Breast epithelium (tissue), 4 donors: ENCODE measurements at places on chromosomes 12 and 14. TPM values are rescaled to one million over a fixed set of nuclear protein-coding genes. Genes with fewer than 3 reads are reported as not detected.

DNA sequence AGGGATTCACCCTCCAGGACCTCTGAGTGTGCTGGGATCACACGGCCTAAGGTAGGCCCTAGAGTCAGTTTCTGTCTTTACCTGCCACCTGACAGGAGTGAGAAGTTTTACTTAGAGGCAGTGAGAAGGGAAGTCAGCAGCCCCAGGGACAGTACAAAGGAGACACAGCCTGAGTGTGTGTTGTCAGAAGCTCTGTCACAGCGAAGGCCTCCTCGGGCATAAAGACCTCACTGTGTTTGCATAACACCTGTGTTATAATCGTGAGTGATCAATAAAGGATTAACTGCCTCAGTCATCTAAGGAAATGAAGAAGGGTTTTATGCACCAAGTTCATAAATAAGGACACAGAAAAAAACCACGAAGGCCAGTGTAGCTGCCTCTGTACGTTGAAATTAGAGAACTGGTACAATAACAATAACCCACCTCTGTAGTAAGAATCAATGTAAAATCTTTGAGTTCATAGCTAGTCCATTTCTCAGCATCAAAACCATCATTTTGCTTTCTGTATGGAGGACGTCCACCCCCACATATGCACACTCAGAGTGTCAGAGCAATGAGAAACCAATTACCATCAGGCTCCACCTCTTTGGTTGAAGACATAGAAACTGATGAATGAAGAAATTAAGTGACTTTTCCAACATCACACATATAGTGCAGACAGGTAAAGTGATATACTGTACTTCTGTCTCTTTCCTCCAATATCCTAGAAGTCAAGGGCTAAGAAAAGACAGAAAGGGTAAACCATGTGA, 159.3 kb downstream of the DAD1 start:
- DNase-seq: no peak
- no peaks in the 10 kb centered on the region for H3K36me3 ChIP-seq
- no peaks in the 10 kb centered on the region for H3K27me3 ChIP-seq
- no peak overlapping the region for H3K27ac ChIP-seq
- peaks cover 8% of the 10 kb centered on the region for H3K4me1 ChIP-seq

Gene FAM161B
- total RNA-seq: 12.3 TPM

- H3K4me3 ChIP-seq: no peak overlapping the region
- H3K36me3 ChIP-seq: no peaks in the 10 kb centered on the region
- no peak for DNase-seq
Measured at GRCh38 chr14:89078021-89078795, 253.8 kb downstream of the TTC8 start.

DNA sequence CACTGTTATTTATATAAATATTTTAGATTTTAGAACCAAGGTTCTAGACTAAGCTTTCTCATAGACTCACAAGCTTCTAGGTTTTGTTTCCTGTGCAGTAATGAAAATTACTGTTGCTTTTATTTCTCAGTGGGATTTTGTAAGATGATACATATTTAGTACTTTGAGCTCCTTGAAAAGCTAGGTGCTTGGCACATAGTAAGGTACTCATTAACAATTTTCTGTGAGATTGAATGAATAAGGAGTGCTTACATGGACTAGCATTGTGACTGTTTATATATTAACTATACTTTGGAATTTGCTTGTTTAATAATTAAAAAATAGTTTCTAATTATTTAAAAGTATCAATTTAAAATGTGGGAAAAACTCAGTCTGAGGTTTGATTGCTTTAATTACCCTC, 85.7 kb downstream of the MIA2 start:
- no peaks in the 10 kb centered on the region for H3K4me1 ChIP-seq
- no peak overlapping the region for H3K4me3 ChIP-seq
- no peak overlapping the region for H3K27ac ChIP-seq
- H3K27me3 ChIP-seq: no peaks in the 10 kb centered on the region
- DNase-seq: no peak

GRCh38 chr12:91316161-91316906, 133.7 kb upstream of the DCN start:
- H3K27me3 ChIP-seq: no peaks in the 10 kb centered on the region
- no peaks in the 10 kb centered on the region for H3K36me3 ChIP-seq
- no peaks in the 10 kb centered on the region for H3K4me1 ChIP-seq
- no peak overlapping the region for H3K4me3 ChIP-seq
- DNase-seq: no peak

GRCh38 chr12:54006559-54007220, 2.1 kb upstream of the HOXC8 start:
- peak overlapping the region; percentile 71 for H3K4me3 ChIP-seq
- no peaks in the 10 kb centered on the region for H3K27me3 ChIP-seq
- no peaks in the 10 kb centered on the region for H3K36me3 ChIP-seq
- no peaks in the 10 kb centered on the region for H3K4me1 ChIP-seq
- no peak for DNase-seq
- H3K27ac ChIP-seq: no peak overlapping the region

DNA sequence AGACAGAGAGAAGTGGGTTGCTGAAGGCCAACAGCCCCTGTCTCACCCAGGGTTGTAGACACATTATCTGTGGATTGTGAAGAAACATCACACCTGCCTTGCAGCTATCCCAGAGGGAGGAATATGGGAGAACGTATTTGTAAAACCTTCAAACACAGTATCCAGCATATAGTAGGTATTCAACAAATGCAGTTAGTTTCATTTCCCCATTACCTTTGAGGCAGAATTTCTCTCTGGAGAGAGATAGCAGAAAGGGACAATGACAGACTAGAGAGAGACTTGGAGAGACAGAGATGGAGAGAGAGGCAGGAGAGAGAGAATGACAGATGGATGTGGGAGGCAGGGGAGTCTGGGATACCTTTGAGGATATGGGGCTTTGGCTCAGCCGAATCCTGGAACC, 62.0 kb downstream of the WSCD2 start:
- H3K27me3 ChIP-seq: no peaks in the 10 kb centered on the region
- no peak overlapping the region for H3K27ac ChIP-seq
- H3K4me1 ChIP-seq: no peaks in the 10 kb centered on the region
- no peaks in the 10 kb centered on the region for H3K36me3 ChIP-seq
- no peak for DNase-seq

Gene KERA
- not detected for total RNA-seq

Gene IAPP
- not detected for total RNA-seq

Gene TSPAN9
- total RNA-seq: 36.9 TPM

Gene TPPP2
- 0.15 TPM for total RNA-seq

- DNase-seq: no peak
- H3K27ac ChIP-seq: no peak overlapping the region
- H3K27me3 ChIP-seq: no peaks in the 10 kb centered on the region
- H3K4me3 ChIP-seq: no peak overlapping the region
- H3K4me1 ChIP-seq: no peaks in the 10 kb centered on the region
Measured at GRCh38 chr12:42217656-42218055, 20.4 kb downstream of the YAF2 start.

- H3K36me3 ChIP-seq: no peaks in the 10 kb centered on the region
- H3K4me3 ChIP-seq: no peak overlapping the region
- no peak overlapping the region for H3K27ac ChIP-seq
- no peaks in the 10 kb centered on the region for H3K27me3 ChIP-seq
Measured at GRCh38 chr12:112590281-112590680, 171.5 kb downstream of the PTPN11 start.

GRCh38 chr14:73324533-73324932, 87.2 kb downstream of the PAPLN start:
- DNase-seq: no peak
- no peaks in the 10 kb centered on the region for H3K27me3 ChIP-seq
- no peaks in the 10 kb centered on the region for H3K4me1 ChIP-seq

- no peak overlapping the region for H3K4me3 ChIP-seq
- DNase-seq: no peak
- H3K27ac ChIP-seq: no peak overlapping the region
- H3K4me1 ChIP-seq: no peaks in the 10 kb centered on the region
Measured at GRCh38 chr14:50786751-50787464, 44.1 kb downstream of the NIN start.

- H3K36me3 ChIP-seq: peaks cover 3% of the 10 kb centered on the region
- H3K4me1 ChIP-seq: no peaks in the 10 kb centered on the region
- H3K4me3 ChIP-seq: no peak overlapping the region
- DNase-seq: no peak
- H3K27ac ChIP-seq: no peak overlapping the region
Measured at GRCh38 chr12:830111-830867, 77.9 kb downstream of the WNK1 start.

- H3K4me3 ChIP-seq: no peak overlapping the region
- no peaks in the 10 kb centered on the region for H3K36me3 ChIP-seq
- H3K27ac ChIP-seq: no peak overlapping the region
- H3K27me3 ChIP-seq: no peaks in the 10 kb centered on the region
Measured at GRCh38 chr14:71583705-71584104, 348.5 kb upstream of the RGS6 start.

Gene AGAP2
- total RNA-seq: 1.2 TPM

GRCh38 chr12:6047249-6048237, 76.9 kb downstream of the VWF start:
- H3K4me3 ChIP-seq: no peak overlapping the region
- no peaks in the 10 kb centered on the region for H3K4me1 ChIP-seq
- no peaks in the 10 kb centered on the region for H3K36me3 ChIP-seq
- H3K27me3 ChIP-seq: no peaks in the 10 kb centered on the region

- no peak for DNase-seq
- H3K27ac ChIP-seq: no peak overlapping the region
- H3K36me3 ChIP-seq: no peaks in the 10 kb centered on the region
- no peaks in the 10 kb centered on the region for H3K4me1 ChIP-seq
- no peak overlapping the region for H3K4me3 ChIP-seq
Measured at GRCh38 chr12:12212769-12213168, 54.1 kb downstream of the LRP6 start.

DNA sequence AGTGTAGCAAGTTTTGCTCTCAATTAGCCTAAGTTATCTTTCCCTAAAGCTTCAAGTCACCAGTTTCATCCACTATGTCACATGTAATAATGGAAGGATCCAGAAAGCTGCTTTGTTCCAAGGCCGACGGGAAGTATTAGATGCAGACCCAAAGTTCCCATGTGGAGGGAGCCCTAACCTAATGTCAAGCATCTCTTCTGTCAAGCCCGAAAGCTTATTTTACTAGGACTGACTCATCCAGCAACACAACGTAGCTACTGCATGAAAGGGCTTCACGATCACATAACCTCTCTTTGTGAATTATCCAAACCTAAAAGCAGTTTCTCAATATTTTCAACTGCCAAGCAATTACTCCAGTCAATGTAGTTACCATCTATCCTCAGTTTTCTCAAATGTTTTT, 133.4 kb downstream of the SLC6A15 start:
- no peak for DNase-seq
- no peak overlapping the region for H3K27ac ChIP-seq
- no peaks in the 10 kb centered on the region for H3K36me3 ChIP-seq

Gene FAM234B
- total RNA-seq: 16.4 TPM

GRCh38 chr14:45181329-45181728, 45.6 kb downstream of the FANCM start:
- no peak overlapping the region for H3K27ac ChIP-seq
- H3K27me3 ChIP-seq: no peaks in the 10 kb centered on the region
- H3K4me3 ChIP-seq: no peak overlapping the region
- no peaks in the 10 kb centered on the region for H3K36me3 ChIP-seq

Gene CLEC1B
- total RNA-seq: not detected

DNA sequence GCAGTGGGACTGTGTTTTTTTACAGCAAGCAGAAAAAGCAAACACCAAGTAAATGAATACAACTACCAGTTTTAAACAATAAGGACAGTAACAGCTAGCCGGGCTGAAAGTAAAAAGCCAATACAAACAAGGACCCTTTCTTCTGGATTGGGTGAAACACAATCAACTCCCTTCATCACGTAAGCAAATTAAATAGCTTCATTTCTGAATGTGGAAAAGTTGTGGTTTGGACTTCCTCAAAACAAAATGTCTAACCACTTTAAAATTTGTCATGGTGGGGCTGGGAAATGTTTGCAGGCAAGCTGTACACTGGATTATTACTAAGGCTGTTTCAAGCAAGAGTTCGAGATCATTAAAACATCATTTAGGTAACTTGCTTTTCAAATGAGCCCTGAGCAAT, 47.4 kb downstream of the TCHP start:
- no peaks in the 10 kb centered on the region for H3K27me3 ChIP-seq
- no peak for DNase-seq
- H3K36me3 ChIP-seq: no peaks in the 10 kb centered on the region
- H3K4me3 ChIP-seq: no peak overlapping the region
- peak overlapping the region; percentile 45 for H3K27ac ChIP-seq

GRCh38 chr12:53586745-53587144, 39.4 kb downstream of the ATF7 start:
- no peak overlapping the region for H3K4me3 ChIP-seq
- no peaks in the 10 kb centered on the region for H3K27me3 ChIP-seq
- DNase-seq: no peak
- no peaks in the 10 kb centered on the region for H3K4me1 ChIP-seq

Gene MIPOL1
- 48.8 TPM for total RNA-seq

- H3K36me3 ChIP-seq: no peaks in the 10 kb centered on the region
- H3K27me3 ChIP-seq: no peaks in the 10 kb centered on the region
- H3K27ac ChIP-seq: peak overlapping the region; percentile 73
- H3K4me1 ChIP-seq: no peaks in the 10 kb centered on the region
- H3K4me3 ChIP-seq: peak overlapping the region; percentile 34
Measured at GRCh38 chr12:89461649-89462612, 62.7 kb downstream of the GALNT4 start.

GRCh38 chr12:123114304-123115083, 36.4 kb downstream of the PITPNM2 start:
- no peak overlapping the region for H3K4me3 ChIP-seq
- H3K36me3 ChIP-seq: no peaks in the 10 kb centered on the region
- peak overlapping the region; percentile 10 for H3K27ac ChIP-seq
- no peaks in the 10 kb centered on the region for H3K27me3 ChIP-seq
- no peaks in the 10 kb centered on the region for H3K4me1 ChIP-seq

DNA sequence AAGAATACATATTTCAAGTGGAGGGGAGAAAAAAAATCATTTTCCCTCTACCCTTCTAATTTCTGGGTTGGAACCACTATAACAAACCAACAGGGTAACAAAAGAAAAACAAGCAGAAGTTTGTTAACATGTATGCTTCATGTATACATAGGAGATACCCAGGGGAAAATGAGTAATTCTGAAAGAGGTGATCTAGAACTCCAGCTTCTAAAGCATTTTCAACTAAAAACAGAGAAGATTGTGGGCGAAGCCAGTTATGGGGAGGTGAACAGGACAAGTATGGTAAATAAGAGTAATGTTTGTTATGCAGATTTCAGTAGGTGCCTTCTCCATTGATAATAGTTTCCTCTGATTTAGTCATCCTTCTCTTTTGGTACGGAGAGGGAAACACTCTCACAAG, 16.7 kb downstream of the FNTB start:
- no peaks in the 10 kb centered on the region for H3K4me1 ChIP-seq
- no peak for DNase-seq
- H3K27me3 ChIP-seq: no peaks in the 10 kb centered on the region
- no peak overlapping the region for H3K4me3 ChIP-seq
- H3K36me3 ChIP-seq: no peaks in the 10 kb centered on the region

DNA sequence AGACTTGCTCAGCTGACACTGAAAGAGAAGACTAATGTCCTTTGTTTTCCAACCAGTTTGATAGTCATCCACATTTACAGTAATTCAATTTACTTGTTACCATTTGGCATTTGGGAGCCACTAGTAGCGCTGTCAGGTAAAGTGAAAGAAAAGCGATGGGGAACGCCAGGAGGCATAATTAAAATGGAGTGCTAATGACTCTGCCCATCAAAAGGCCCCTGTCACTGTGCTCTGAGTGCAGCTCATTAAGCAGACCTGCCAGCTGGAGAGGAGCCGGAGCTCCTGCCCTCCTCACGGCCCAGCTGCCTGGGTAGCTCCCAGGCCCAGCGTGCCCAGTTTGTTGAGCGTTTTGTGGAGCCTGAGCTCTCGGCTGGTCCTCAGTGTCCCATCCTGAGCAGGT, 463.6 kb upstream of the CCDC196 start:
- H3K27me3 ChIP-seq: no peaks in the 10 kb centered on the region
- no peak overlapping the region for H3K27ac ChIP-seq
- H3K36me3 ChIP-seq: no peaks in the 10 kb centered on the region
- H3K4me3 ChIP-seq: no peak overlapping the region
- DNase-seq: no peak

GRCh38 chr12:74490390-74491064, 47.1 kb upstream of the ATXN7L3B start:
- H3K27ac ChIP-seq: no peak overlapping the region
- H3K4me3 ChIP-seq: no peak overlapping the region
- DNase-seq: no peak
- no peaks in the 10 kb centered on the region for H3K4me1 ChIP-seq
- no peaks in the 10 kb centered on the region for H3K36me3 ChIP-seq
